Fibroblast of mammary gland (primary cell): ENCODE measurements at places on chromosomes 7 and 10.

DNA sequence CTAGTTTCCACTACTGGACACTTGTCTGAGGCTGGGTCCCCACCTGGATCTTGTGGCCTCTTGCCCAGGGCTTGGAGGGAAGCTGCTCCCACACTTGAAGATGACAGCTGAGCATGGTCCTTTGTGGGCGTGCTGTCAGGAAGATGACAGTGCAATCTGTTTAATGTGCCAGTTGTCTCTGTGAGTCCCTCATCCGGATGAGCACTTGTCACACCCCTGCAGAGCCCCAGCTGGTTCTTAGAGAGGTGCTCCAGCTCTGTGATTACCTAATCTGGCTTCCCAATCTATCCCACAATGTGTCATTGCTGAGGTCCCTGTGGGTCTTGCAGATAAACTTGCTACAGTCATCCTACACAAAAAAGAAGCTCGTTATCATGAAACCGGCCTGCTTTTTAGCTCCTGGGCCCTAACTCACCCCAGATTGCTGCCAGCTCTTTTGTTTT lies 34.8 kb upstream of the CCSER2 start:
- DNase-seq = no peak

- no peak for DNase-seq
Measured at GRCh38 chr10:17472481-17473227, 18.3 kb upstream of the ST8SIA6 start.

DNA sequence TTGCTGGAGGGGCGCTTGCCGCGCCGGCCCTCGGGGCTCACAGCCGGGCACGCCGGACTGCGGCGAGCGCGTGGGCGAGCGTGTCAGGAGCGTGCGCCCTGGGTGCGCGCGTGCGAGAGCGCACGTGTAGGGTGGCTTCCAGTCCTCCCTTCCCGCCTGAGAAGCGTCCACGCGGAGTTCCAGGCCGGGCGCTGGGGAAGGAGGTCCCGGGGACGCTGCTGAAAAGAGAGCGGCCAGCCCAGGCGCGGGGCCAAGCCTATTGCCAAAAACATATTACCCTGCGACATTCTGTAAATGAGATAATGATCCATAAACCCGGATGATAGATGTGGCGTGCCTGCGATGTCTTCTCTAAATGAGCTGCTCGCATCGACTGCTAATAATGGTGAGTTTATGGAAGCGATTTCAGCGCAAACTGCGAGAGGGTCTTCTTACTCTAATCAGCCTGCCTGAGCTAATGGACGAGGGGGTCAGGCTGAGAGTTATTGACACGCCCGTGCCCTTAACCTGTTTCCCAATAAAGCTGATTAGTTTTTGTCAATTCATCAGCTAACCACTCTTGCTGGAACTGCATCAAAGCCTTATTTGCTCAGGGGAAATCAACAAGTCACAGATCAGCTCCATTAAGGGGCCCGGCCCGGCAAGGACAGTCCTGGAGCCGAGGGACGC lies 8.0 kb upstream of the MNX1 start:
- DNase-seq = no peak

- DNase-seq = peak; percentile 35
Measured at GRCh38 chr10:78744491-78745090, 324.2 kb upstream of the ZMIZ1 start.

GRCh38 chr10:2278363-2278762 lies 541.0 kb upstream of the ADARB2 start:
- DNase-seq = no peak

DNA sequence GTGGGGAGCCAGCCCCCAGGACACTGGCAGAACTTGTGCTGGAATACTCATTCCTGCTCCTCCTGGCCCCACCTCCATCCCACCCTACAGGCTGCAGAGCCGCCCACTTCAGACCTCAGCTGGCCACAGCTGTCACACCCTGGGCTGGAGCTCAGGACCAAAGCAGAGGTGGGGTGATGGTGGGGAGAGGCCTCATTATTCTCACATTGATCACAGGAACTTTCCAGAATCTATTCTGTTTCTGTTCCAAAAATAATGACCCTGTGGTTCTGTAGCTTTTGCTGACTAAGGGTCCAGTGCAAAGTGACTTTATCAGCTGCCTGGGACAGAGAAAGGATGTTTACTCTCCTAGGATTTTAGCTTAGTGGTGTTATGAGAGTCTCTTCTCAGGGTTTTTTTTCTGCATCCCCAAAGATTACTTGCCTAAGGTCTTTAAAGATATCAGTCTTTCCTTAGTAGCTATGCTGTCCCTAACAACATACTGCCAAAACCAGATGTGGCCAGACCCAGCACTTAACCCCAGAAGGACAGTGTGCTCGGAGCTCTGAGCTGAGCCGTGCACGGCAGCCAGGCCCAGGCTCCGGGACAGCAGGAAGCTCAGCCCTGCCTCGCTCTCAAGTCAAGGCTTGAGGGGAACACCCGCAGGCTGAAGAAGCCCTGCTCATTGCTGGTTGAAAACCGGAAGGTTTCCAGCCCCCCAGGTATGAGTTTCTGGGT lies 223.3 kb downstream of the MLLT10 start:
- no peak for DNase-seq

GRCh38 chr10:44651834-44652233 lies 259.3 kb upstream of the TMEM72 start:
- DNase-seq = peak; percentile 83

GRCh38 chr7:50598460-50599343 lies 33.5 kb upstream of the DDC start:
- no peak for DNase-seq

- DNase-seq = peak; percentile 93
Measured at GRCh38 chr10:110074758-110075671, 67.2 kb downstream of the ADD3 start.

GRCh38 chr10:69345402-69345801 lies 67.1 kb downstream of the HK1 start:
- no peak for DNase-seq

GRCh38 chr10:43686414-43686813 lies 37.7 kb upstream of the ZNF32 start:
- DNase-seq = no peak

GRCh38 chr10:89651916-89652573 lies 7.0 kb upstream of the PANK1 start:
- DNase-seq = no peak

GRCh38 chr7:2072042-2072441 lies 160.7 kb downstream of the MAD1L1 start:
- no peak for DNase-seq

DNA sequence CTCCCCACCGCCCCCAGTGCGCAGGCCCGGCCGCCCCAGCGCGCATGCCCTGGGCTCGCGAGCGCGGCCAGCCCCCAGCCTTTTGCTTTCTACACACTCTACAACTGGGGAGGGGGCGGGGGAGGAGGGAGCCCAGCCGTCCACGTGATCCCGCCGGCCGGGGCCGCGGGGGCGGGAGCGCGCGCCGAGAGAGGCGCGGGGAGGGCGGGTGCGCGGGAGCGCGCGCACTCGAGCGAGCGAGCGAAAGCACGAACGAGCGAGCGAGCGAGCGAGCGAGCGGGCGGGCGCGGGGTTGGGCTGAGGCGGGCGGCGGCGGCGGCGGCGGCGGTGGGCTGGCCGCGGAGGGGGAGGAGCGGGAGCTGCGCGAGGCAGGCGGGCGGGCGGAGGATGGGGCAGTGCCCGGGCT lies at the start of gene AUTS2:
TSS of gene AUTS2 (plus strand) at position 395 of the 406 bp plus-strand sequence. CDS start 1,179 bp downstream, outside the sequence.
- DNase-seq = peak; percentile 75

DNA sequence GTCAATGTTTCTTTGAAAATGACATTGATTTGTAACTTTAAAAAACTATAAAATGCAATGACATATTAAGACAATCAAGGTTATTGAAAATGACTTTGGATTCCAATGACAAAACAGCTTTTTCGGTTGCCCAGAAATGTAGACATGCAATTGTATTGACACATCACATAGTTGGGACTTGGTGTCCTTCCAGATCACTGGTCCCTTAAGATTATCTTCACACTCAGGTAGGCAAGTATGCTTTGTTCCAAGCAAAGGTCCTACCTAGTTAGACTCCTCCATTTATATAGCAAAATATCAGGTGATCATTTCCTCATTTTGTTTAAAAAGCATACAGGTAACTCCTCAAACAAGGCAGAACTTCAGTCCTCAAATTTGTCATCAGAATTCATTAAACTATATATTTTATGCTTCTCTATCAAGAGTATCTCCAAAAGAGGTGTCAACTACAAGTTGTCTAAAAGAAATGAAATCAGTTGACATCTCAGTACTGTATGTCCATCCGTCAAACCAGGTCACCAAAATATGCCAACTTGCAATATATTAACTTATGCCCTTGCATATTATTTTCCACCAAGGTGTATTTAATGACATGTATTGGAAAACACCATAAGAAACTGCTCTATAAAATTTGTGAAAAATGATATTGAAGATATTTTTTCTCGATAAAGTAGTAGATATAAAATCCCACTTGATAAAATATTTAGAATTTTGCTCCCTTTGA lies 64.6 kb downstream of the TSPAN12 start:
- no peak for DNase-seq

DNA sequence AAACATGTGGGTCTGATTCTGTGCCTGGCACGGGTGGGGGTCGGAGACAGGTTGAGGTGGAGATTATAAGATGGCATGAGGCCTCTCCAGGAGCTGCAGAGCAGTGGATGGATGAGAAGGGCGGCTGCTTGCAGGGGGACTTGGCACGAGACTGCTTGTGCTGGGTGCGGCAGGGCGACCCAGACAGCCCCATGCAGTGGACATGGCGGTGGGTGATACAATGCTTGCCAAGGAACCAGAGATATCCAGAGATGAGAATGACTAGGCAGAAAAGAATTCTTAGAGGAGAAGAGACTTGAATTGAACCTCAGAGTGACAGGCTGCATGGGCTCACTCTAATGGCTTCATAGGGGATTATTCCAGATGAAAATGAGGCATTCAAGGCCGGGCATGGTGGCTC lies 145.4 kb downstream of the NEURL1 start:
- no peak for DNase-seq

DNA sequence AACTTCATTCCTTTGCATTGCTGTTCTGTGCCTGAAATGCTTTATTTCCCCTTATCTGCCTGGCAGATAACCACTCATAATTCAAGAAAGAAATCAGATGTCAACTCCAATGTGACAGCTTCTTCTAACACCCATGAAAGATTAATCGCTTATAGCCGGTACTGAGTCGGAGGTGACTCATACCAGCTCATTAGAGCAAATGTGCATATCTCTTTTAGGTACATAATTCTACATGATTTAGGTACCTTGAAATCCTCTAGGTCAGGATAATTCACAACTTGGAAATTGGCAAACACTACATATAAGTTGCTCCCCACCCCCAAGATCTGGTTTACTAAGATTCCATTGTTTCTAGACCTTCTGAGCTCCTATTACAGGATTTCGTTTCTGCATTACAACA lies 554.4 kb upstream of the SORCS1 start:
- no peak for DNase-seq

DNA sequence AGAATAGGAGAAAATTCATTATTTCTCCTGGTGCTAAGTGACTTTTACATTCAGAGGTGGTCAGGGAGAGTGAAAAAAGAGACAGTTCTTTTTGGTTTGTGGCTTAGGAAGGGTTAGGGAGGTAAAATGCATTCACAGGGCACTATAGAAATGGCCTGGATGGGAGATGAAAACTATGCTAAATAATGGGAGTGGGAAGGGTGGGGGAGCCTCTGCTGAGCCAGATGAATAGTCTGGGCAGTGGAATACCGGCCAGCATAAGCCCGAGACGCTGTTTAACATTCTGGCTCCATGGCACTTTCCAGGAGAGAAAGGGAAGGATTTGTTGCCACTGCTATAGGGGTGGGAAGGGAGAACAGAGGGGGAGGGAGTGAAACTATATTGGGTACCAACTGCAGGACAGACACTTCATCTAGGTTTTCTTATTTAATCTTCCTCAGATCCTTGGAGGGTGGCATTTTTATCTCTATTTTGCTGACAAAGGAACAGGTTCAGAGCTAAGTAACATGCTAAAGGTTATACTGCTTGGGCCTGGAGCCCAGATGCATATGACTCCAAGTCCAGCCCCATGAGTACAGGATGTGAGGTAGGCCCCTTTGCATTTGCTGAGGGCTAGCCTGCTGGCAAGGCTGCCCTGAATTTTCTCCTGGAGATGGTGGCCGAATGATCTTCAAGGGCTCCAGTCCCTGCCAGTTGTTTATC lies 372.4 kb downstream of the CCSER2 start:
- DNase-seq = no peak

DNA sequence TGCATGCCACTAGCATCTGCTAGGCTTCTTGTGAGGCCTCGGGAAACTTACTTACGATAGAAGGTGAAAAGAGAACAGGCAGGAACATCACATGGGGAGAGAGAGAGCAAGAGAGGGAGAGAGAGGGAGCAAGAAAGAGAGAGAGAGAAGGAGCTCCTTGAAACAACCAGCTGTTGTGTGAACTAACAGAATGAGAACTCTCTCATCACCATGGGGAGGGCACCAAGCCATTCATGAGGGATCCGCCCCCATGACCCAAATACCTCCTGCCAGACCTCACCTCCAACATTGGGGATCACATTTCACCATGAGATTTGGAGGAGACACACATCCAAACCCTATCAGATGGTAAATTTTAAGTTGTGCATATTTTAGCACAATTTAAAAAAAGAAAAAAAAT lies 1217.2 kb downstream of the TYW1 start:
- no peak for DNase-seq

- no peak for DNase-seq
Measured at GRCh38 chr7:129055861-129056464, 1.1 kb upstream of the TNPO3 start.

DNA sequence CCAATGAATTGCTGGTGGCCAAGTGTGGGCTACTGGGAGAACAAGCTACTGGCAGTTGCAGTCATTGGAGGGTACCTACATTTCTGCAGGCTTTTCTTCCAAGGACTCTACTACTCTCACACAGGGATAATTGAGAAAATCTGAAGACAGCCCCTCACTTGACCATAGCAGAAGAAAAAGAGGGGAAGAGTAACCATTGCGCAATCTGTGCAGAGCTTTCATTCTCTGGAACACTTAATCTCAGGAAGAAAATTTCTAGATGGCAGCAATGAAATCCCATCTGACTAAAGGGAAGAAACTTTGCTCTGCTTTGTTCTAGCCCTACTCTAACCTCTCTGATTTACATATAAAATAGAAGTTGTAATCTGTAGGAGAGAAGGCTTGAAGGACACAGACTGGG lies 1239.6 kb upstream of the SORCS1 start:
- no peak for DNase-seq

DNA sequence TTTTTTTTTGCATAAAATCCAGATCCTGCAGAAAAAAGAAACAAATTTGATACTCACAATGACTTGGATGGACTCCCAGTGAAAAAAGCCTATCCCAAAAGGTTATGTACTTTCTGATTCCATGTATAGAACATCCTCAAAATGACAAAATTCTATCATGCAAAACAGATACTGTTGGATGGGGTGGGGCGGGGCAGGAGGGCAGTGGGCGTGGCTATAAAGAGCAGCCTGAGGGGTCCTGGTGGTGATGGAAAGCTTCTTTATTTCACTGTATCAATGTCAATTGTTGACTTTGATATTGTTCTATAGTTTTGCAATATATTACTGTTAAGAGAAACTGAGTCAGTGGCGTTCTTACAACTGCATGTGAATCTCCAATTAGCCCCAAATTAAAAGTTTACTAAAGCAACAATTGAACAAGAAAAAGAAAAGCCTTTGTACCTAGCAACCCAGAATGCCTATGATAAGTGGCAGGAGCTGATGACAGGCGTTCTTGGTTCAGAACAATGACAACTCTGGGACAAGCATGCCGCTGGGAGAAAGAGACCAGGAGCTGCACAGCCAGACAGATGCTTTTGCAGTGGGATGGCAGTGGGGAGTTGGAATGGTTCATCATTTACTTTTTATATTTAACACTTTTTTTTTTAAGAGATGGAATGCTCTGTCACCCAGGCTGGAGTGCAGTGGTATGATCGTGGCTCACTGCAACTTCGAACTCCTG lies 101.9 kb downstream of the LHPP start:
- DNase-seq = no peak

GRCh38 chr7:116271963-116272886 lies 61.9 kb downstream of the TES start:
- peak; percentile 97 for DNase-seq

- DNase-seq = peak; percentile 38
Measured at GRCh38 chr10:43594944-43595589, 11.2 kb upstream of the ZNF485 start.
